ENCODE measurements at places on chromosomes 3 and 15.

- no peaks in the 10 kb centered on the region for H3K27me3 ChIP-seq
- no peak for DNase-seq
- H3K36me3 ChIP-seq, result no peaks in the 10 kb centered on the region
Measured at GRCh38 chr3:41202834-41203345, 3.6 kb downstream of the CTNNB1 start.

DNA sequence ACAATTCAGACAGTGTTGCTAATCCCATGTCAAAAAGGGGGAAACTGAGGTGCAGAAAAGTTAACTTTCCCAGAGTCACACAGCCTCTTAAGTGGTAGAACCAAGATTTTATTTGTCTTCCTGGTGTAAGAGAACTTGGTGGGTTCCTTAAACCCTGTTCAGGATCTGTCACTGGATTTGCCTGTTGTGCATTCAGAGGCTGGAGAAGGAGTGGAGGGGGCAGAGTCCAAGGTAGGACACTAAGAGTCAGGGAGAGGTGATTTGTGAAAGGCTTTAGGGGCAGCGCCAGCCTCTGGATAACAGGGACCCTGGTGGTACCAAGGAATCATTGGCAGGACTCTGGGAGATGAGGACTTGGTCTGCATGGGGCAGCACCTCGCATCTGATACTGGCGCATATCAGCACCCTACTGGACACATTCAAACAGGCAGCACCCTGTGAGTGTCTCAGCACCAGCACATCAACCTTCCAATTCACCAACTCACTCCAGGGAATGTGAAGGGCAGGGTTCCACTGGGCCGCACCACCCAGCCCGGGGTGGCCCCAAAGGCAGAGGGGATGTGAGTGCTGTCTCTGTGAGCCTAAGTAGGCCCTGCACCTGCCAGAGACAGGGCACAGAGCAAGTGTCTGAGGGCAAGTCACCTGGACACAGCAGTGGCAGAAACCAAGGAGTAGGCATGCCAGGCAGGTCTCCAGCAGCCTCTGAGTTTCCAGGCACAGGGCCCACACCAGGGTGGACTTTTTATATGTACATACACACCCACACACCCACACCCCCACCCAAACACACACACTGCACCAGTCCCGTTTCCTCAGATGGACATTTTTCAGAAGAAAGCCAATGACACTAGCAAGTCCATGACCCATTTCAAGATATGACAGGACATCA, 71.6 kb downstream of the LIPC start:
- no peak overlapping the region for H3K4me3 ChIP-seq
- H3K4me1 ChIP-seq, result no peaks in the 10 kb centered on the region
- DNase-seq, result no peak

- no peak overlapping the region for H3K4me3 ChIP-seq
- no peaks in the 10 kb centered on the region for H3K27me3 ChIP-seq
- H3K36me3 ChIP-seq, result no peaks in the 10 kb centered on the region
- no peak for DNase-seq
- H3K27ac ChIP-seq, result no peak overlapping the region
- H3K4me1 ChIP-seq, result no peaks in the 10 kb centered on the region
Measured at GRCh38 chr15:33209575-33210481, 15.3 kb upstream of the FMN1 start.

GRCh38 chr3:57059411-57059810, 1.1 kb upstream of the SPATA12 start:
- H3K27ac ChIP-seq, result no peak overlapping the region
- DNase-seq, result no peak
- no peaks in the 10 kb centered on the region for H3K36me3 ChIP-seq
- H3K27me3 ChIP-seq, result no peaks in the 10 kb centered on the region
- H3K4me1 ChIP-seq, result peaks cover 4% of the 10 kb centered on the region

GRCh38 chr3:107402214-107402613, 25.0 kb downstream of the CCDC54 start:
- H3K27ac ChIP-seq, result no peak overlapping the region
- no peaks in the 10 kb centered on the region for H3K36me3 ChIP-seq
- no peak for DNase-seq

GRCh38 chr3:183291497-183292031, 38.5 kb downstream of the B3GNT5 start:
- H3K27me3 ChIP-seq, result no peaks in the 10 kb centered on the region
- H3K4me3 ChIP-seq, result no peak overlapping the region
- no peak for DNase-seq
- no peaks in the 10 kb centered on the region for H3K36me3 ChIP-seq
- no peak overlapping the region for H3K27ac ChIP-seq

DNA sequence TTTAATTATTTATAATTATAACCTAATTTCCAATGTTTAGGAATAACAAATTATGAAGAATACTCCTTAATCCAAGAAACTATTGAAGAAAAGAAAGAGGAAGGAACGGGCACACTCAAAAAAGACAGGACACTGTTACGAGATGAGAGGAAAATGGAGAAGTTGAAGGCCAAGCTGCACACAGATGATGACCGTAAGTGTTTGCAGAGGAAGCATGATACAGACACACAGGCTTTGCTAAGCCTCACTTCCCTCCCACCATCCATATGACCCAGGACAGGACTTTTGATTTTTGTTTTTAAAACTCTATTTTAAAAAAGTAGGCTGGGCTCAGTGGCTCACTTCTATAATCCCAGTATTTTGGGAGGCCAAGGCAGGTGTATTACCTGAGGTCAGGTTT, 389.4 kb upstream of the TPM1 start:
- no peaks in the 10 kb centered on the region for H3K4me1 ChIP-seq
- no peak overlapping the region for H3K27ac ChIP-seq
- DNase-seq, result no peak
- peaks cover 8% of the 10 kb centered on the region for H3K36me3 ChIP-seq
